ENCODE measurements at places on chromosomes 3 and 15.

GRCh38 chr3:8765528-8765927 is 3.9 kb downstream of the OXTR start:
- DNase-seq = no peak

DNA sequence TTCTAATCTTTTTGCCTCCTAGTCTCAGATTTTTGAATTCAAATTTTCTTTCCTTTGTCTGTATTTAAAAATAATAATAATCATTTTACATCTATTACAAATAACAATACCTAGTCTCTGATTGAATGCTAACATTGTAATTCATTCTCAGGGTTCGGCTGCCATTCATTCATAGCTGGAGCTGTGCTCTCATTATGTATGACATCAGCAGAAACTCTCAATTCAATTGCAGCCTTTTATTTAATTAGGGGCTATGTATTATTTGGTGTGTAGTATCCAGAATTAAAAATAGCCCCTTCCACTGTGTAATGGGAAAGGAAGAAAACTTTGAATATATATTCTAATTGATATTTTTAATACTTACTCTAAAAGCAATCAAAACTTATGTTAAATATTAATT is 270.4 kb upstream of the MDFIC2 start:
- no peak for DNase-seq

- DNase-seq = no peak
Measured at GRCh38 chr3:31624083-31624709, 91.5 kb downstream of the STT3B start.

DNA sequence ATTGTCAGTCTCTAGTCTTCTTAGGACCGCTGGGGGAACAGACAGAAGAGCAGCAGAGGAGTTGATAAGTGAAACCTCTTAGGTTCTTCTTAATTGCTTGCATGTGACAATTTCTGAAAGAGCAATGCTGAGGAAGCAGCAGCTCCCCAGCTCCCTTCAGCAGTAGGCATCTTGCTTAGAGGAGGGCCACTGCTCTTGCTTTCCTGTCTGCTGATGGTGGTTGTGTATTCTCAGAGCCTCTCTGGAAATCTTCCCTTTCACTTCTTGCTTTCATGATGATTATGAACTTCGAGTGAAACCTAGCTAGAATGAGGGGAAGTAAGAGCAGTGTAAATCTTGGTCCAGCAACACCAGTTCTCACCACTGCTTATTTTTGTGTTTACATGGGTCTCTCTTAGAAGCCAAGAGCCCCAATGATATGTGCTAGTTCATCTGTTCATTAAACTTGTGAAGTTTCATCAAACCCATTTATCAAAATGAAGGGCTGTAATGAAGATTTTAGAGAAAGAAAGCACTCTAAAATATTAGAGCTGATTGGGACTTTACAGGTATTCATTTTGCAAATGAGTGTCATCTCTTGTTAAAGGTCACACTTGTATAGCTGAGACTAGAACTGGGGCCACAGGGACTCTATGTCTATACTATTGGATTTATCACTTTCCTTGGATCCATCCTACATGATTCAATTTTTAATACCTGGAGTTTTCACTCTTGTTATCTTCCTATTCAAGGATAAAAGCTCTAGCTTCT is 246.7 kb downstream of the LPP start:
- no peak for DNase-seq

DNA sequence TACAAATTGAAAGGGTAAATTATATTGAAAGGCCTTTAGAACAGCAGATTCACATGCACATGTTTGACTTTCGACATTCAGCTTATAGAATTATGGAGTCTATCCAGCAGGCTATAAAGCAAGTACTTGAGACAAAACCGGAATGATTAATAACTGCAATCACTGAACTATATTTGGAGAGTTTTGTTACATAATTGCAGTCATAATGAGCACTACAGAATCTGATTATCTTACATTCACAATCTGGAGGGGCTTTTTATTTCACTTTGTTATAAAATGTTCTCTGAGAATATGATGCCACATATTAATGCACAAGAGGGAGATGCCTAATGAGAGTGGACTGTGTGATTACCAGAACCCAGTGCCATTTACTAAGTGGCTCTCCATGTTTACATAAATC is 64.3 kb downstream of the NSUN3 start:
- no peak for DNase-seq

DNA sequence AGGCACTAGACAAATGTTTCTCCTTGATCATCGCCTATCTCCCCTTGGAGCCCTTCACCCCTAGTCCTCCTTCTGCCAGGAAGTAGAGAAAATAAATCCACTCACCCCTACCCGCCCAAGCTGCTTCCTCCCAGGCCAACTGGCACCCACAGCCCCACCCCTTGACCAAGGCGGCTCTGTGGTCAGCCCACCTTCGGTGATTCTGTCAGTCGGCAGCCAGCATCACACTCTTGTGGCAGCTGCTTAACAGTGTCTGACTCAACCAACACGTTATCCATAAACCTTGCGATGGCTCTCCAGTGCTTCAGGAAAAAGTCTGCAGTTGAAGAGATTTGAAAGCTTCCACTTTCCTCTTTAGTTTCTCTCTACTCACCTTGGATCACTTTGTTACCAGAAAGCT is 7.6 kb downstream of the SHF start:
- DNase-seq = no peak

- DNase-seq = no peak
Measured at GRCh38 chr15:25375557-25375956, 63.3 kb downstream of the UBE3A start.

- no peak for DNase-seq
Measured at GRCh38 chr15:29048011-29048410, 162.2 kb downstream of the APBA2 start.

GRCh38 chr3:140854961-140855360 is 86.7 kb upstream of the SLC25A36 start:
- no peak for DNase-seq

- DNase-seq = no peak
Measured at GRCh38 chr3:24227635-24228034, 267.0 kb downstream of the THRB start.

DNA sequence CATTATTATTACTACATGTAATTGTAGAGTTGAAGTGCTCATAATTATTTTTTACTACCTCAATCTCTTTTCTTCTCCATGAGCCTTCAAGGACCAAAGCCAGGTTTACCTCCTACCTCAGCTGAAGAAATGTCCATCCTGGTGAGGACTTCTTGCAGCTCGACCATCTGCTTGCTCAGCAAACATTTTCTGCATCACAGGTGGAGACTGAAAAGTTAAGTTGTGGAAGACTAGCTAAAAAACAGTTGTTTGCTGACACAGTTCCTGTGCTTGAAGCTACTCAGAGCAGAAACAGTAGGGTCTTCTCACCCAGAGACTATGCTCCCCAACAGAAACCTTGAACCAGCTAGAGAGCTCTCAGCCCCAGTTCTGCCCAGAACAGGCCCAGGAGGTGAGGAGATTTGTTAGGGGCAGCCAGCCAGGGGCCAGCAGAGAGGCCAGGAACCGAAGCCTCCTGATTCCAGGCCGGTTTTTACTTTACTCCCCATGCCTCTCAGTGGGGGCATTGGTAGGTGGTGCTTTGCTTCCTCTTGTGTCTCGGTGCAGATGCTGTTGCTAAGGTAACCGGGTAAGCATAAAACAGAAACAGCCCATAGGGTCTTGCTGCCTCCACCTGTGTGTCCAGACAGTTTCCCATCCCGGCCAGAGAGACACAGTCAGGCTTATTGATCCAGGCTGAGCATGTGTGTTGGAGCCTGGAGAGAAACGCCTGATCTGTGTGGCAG is 54.9 kb downstream of the CCNL1 start:
- DNase-seq = no peak

GRCh38 chr15:70778258-70779076 is 15.1 kb upstream of the UACA start:
- peak; percentile 82 for DNase-seq

DNA sequence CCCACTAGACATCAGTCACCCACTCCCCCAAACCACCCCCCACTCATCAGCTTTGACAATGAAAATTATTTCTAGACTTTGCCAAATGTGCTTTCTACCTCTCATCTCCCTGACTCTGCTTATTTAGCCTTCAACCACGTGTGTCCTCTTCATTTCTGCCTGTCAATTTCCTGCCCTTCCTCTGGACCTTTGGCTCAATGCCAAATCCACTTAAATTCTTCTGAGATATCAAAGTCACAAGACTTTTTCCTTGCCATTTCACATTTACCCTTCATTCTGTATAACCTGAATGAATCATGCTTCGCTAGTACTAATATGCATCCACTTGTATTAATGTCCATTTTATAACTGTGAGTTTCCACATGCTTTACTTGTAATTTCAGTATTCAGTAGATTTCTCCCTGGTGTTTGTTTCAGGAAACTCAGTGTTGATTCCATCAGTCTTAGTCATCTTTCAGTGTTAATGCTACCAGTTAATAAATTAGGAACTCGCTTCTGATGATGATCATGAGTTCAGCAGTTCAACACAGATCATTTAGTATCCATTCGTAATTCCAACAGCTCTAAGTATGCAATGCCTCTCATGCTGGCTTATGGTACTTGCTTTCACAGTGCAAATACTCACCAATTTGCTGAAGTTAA is 128.2 kb upstream of the OSTN start:
- peak; percentile 40 for DNase-seq

GRCh38 chr15:99844150-99844549 is 110.9 kb upstream of the LYSMD4 start:
- DNase-seq = no peak

DNA sequence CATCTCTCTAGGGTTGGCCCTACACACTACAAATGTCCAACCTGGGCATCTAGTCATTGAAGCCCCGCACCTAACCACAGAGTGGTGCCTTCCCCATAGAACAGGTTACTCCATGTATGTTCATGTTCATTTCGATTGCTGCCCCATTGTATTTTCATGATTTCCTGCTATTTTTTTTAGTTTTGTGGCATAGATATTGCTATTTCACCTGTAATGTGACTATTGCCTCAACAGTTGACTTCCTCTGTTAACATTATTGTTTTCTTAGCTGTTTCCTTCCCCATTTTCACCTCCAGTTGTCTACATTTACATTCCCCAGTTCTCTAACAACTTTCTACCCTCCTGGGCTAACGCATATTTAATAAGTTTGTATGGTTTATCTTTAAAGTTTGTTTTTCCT is 137.7 kb upstream of the RBMS3 start:
- no peak for DNase-seq

DNA sequence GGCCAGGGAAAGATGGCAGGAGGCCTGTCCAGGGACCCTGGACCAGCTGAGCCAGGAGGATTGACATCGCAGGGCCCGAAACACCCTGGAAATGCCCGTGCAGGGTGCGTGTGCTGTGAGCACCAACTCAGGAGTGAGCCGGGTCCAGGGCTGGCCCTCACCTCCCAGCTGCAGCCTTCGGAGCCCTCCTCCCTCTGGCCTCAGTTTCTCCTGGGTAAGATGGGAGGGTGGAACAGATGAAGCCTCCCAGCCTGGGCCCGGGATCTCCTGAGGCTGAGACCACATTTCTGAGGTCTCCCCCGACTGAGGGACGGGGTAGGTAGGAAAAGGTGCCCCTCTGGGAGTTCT is 5.3 kb upstream of the CALML4 start:
- DNase-seq = no peak
